Globus pallidus (tissue), 1 donor: ENCODE measurements at places on chromosomes 5 and 9.
A peak's percentile ranks its signal among the peaks of the same experiment; 100 is the strongest.

DNA sequence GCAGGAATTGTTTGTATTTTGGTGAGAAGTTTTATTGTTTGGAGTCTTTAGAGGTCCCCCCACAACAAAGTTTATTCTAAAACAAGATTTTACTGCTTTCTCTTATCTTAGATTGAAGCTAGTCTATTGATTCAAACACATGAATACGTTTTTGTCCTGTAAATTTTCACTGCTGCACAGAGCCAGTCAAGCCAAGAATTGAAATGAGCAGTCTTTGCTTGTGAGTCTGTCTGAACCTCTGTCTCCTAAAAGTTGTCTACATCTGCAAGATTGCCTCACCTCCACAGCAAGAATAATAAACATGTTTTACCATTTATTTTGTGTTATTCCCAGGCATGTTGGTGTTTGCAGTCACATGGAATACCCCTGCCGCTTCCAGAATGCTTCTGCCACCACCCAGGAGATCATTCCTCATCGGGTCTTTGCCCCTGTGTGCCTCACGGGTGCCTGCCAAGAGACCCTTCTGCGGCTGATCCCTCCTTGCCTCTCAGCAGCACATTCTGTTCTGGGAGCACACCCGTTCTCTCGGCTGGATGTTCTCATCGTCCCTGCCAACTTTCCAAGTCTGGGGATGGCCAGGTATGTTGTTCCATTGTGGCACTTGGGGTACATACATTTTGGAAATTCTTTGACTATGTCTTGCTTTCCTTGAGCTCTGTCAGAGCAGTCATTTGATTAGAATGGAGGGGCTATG, 74.1 kb downstream of the AOPEP start:
- DNase-seq, result peak; percentile 68

DNA sequence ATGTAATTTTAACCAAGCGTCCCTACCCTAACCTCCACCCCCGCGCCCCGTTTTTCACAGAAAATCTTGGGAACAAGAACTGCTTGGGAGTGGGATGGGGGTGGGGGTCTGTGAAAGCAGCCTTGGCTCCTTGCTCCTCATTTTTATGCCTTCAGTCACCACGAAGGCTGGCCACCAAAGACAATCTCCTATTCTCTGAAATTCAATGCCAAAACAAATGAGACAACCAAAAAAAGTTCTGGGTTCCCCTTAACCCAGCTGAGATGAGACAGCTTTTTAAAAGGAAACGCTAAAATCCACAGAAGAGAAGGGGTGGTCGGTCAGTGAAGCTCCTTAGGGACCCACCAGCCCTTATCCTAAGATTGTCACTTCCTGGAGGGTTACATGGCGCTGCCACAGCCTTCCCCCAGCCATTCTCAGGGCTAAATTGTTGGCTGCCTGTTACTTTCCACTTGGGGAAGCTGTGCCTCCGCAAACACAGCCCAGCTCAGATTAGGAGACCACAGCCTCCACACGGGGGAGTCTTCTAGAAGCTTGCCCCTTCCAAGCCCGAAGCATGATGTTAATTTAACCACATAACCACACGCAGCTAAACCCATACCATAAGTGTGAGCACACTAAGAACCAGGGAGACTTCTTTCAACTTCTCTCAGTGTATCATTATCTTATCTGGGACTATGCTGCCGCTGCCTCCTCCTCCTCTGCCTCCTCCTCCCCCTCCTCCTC, 136.3 kb downstream of the FOXD1 start:
- peak; percentile 8 for DNase-seq

DNA sequence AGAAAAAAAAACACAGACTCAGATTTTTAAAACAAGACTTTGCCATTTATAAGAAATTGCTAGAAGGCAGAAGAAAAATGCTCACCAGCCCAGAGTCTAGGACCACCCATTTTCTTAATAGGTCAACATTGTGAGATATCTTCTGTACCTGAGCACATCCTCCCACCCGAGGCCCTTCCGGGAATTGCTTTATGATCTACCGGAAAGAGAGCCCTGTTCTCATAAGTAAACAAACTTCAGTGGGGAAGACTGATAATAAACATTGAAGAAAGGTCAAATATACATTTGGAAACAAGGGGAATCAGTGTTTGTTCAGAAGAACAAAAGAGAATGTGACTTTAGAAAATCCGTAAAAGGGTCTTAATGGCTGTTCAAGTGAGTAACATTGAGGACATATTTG, 44.4 kb downstream of the PRKACG start:
- no peak for DNase-seq

DNA sequence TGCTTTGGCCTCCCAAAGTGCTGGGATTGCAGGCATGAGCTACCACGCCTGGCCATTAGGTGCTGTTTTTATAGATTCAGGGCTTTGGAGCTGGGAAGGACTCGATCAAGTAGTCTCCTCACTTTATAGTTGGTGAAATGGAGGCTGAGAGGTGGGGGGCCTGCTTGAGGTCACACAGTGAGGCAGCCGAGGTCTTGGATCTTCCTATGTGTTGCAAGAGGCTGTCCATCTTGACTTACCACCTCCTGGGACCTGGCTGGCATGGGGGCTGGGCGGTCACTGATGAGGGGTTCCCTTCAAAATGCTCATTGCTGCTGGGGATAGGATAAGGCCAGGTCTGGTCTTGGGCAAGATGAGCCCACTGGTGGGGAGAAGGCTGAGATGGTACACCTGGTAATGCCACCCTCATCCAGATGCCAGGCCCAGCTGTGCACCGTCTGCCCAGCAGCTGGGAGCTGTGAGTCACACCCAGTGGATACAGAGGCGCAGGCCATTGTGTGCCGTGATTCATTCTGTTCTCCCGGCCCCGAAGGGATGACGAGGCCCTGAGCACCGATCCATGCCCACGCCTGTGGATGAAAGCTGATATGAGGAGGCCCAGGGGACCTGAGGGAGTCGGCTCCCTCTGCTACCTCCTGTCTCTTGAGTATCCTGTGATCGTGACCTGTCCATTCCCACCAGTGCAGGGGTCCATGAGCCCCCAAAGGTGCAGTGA, 10.5 kb upstream of the NDST1 start:
- peak; percentile 78 for DNase-seq

GRCh38 chr9:34701769-34702736, 7.9 kb downstream of the CCL21 start:
- DNase-seq, result peak; percentile 78

DNA sequence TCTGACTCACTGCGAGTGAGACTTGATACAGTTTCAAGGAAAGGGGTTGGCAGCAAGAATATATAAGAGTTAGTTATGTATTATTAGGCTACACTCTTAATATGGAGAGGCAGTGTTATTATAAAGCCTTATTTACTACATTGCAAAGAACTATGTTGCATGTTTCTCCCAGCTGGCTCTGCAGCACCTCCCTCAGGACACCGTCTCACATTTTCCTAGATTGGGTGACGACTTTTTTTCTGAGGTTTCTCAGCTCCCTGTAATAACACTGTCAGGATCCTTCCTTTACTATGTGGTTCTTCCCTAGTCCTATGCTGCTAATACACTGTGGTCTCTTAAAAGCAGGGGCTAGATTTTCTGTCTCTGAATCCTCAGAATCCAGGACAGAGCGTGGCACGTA, 153.7 kb downstream of the INSYN2B start:
- DNase-seq, result no peak

DNA sequence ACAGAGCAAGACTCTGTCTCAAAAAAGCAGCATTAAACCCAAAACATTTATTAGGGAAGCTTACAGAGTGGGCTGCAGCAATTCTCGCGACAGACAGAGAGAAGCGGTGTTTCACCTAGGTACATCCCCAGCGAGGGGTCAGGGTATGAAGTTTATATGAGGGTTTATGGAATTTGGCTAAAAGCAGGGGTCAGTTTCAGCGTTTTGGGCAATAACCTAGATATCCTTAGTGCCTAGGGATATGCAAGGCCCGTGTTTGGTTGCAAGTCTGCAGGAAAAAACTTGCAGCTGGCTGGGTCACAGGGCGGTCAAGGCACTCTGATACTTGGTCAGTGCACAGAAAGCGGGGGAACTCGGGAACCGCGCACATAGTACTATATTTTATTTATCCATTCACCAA, 649 bp upstream of the GLE1 start:
- no peak for DNase-seq

- DNase-seq, result no peak
These were observed 126.8 kb upstream of the PTCH1 start for GRCh38 chr9:95643619-95644018.

GRCh38 chr9:93320591-93321219, 130.8 kb upstream of the FAM120A start:
- no peak for DNase-seq

DNA sequence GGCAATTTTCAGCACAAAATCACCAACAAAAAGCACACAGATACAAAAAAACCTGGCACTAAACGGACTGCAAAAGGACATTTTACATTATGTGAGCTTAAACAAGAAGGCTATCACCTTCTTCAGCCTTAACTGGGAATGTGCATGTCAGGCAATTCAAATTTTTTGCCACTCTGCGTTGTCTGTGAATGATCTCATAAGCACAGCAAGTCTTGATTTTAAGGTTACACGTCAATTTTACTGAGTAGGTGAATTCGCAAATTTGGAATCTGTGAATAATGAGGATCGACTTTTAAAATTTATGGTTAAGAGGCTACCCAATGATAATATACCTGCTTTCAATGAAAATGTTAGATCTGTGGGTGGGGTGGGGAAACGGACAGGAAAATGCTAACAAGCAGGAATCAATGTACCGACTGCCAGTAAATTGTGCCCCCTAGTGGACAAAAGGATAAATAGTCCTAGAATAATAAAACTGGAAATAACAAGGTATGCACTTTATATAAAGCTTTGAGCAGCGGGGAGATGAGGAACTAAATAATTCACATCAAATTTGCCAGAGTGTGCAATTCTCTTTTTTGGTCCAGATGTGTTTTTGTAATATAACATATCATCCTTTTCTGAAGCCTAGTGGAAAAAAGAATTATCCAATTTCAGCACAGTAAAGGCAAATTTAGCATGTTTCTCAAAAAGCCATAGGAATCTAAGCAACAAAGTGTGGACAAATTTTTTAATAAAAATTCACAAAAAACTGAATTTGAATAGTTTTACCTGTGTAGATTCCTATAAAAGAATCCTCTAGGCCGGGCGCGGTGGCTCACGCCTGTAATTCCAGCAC, 20.5 kb downstream of the EQTN start:
- peak; percentile 65 for DNase-seq

- no peak for DNase-seq
These were observed 56.3 kb downstream of the INSYN2B start for GRCh38 chr5:169923988-169924387.

DNA sequence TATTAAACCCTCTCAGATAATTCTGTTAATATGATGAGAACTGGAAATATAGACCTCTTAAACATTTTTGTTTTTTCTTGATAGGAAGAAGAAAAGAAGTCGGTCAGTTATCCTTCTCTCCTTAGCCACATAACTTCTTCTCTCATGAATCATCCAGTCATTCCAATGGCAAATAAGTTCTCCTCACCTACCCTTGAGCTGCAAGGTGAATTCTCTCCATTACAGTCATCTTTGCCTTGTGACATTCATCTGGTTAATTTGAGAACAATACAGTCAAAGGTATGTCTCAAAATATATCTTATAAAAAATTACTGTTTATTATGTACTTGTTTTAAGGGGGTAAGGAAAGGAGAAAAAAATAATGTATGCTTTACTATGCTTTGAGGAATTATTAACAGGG, 165.3 kb downstream of the MAN2A1 start:
- DNase-seq, result no peak

DNA sequence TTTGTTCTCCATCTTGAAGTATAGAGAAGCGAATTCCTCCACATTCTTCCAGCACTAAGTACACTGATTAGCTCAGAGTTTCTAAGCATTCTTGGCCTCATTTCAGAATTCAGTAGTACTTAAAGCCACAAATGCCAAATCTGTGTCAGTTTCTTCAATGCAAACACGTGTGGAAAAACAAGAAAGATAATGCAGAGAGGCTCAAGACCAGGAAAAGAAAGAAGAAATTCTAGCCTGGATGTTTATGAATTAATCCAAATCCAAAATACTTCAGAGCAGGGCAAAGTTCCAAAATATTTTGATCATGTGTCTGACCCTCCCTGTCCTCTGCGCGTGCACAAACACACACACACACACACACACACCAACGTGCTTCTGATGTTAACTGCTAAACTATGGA, 457.6 kb downstream of the SLCO4C1 start:
- no peak for DNase-seq

- DNase-seq, result no peak
These were observed 44.1 kb upstream of the CLINT1 start for GRCh38 chr5:157903117-157903450.

GRCh38 chr9:136544964-136545691, 720 bp downstream of the NOTCH1 start:
- DNase-seq, result no peak

DNA sequence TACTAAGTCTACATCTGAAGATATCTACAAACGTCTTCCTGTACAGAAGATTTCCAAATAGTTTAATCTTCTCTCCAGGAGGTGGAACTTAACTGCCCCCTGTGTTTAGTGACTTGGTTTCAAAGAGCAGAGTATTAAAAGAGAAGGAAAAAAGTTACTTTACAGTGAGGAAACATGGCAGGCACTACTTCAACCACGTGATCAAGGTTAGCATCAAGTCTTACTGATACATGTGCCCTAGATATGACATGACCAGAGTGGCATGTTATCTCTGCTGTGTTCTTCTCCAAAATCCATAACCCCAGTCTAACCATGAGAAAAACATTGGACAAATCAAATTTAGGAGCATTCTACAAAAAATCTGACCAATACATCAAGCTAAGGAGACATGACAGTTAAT, 125.8 kb downstream of the ADAMTS12 start:
- no peak for DNase-seq

- DNase-seq, result peak; percentile 30
These were observed 13.1 kb downstream of the NR6A1 start for GRCh38 chr9:124758061-124758460.

GRCh38 chr5:40359832-40360231, 319.9 kb upstream of the PTGER4 start:
- no peak for DNase-seq

GRCh38 chr9:72633966-72634365, 112.6 kb downstream of the TMC1 start:
- no peak for DNase-seq

DNA sequence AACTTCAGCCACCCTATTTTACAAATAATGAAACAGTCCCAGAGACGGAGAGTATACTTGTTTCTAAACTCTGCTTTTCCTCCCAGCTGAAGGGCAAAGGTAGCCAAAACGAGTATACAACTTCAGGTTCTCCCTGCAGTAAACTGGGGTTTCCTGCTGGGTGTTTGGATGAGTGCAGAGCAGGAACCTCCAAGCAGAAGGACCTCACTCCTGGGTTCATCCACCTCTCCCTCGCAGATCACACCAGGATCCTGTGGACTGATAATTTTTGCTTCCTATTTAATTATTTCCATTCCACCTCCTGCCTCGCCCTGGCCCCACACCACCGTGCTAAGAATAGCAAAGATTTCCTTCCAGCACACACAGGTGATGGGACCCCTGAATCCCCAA, 2.0 kb upstream of the FOXB2 start:
- no peak for DNase-seq

- DNase-seq, result no peak
These were observed 881 bp downstream of the TNFAIP8 start for GRCh38 chr5:119356612-119357188.

- DNase-seq, result no peak
These were observed 370.4 kb upstream of the GRAMD2B start for GRCh38 chr5:126052791-126053190.
